Stimulated activated CD8-positive, alpha-beta memory T cell treated with anti-CD3 and anti-CD28 coated beads, Interleukin-15, amount 100 ng/mL, for 4 hours (primary cell): ENCODE measurements at places on chromosomes 3 and 15.

DNA sequence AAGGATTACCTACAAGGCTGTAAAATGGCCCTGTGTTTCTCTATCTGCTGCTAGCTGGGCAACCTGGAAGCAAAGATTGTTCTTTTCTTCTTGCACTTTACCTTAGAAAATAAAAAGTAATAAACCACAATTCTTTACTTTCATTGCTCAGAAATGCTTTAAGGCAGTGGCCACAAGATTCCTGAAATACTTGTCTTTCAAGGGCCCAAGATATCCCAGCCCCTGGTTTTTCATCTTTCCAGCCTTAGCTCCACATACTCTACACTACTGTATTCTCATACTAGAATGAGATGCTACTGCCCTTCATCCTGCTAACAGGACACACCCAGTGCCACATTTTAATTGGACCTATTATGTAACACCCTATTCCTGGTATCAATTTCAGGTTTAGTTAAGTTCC lies 78.9 kb downstream of the GTF2E1 start:
- no peak for DNase-seq

GRCh38 chr3:150314248-150315004 lies 93.7 kb upstream of the TSC22D2 start:
- DNase-seq: no peak

- no peak for DNase-seq
These were observed 14.4 kb upstream of the TSPAN3 start for GRCh38 chr15:77085297-77085696.

DNA sequence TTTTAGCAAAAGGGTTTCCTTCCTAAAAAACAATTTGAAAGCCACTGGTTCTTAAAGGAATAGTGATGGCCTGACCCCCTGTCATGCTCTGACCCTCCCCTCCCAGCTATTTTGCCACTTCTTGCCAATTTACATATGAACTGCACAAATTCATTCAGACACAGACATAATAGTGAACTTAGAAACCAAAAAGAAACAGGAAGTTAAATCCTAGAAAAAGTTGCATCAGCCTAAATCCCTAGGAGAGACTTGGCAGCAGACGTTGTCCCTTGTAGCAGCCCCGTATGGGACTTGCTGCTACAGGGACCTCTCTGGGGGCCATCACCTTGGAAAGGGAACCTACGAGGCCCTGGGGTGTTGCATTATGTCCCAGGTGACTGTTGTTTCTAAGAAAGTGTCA lies 14.3 kb upstream of the PDE8A start:
- no peak for DNase-seq

GRCh38 chr3:185411133-185411532 lies 48.2 kb downstream of the MAP3K13 start:
- DNase-seq: no peak

- DNase-seq: no peak
These were observed 74.1 kb upstream of the FRMD4B start for GRCh38 chr3:69460034-69460433.

GRCh38 chr15:83380059-83380458 lies 67.1 kb upstream of the SH3GL3 start:
- DNase-seq: no peak

DNA sequence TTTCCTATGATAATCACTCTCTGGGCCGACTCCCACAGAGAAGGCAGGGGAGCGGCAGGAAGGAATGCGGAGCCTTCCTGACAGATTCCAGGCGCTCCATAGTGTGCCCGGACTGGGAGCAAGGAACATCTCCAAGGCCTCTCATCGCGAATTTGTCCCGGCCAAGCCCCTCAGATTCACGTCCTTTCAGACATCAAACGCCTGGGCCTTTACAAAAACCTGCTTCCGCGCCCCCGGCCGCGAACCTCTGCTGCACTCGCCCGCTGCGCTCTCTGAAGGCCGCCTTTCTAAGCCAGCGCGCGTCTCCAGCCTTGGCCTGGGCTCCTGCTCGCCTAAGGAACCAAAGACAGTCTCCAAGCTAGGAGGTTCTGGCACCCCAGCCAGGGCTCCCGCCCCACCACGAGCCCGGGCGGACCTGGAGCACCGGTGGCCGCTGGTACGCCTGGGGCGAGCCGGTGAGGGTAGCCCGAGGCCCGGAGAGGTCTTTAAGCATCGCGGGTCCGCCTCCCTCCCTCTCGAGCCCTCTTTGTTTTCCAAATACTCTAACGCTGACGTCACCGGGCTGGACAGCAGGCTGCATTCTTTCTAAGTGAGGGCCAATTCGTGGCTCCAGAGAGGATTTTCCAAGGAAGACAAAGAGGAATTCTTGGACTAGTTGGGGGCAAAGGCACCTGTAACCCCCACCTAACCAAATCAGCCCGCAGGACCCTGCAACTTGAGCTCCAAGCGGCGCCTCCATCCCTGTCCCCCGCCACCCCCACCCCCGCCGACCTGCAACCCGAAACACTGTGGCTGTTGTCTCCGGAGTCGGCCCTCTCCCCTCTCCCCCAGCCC lies 759 bp downstream of the AMOTL2 start:
- no peak for DNase-seq

- no peak for DNase-seq
These were observed 595.8 kb downstream of the NLGN1 start for GRCh38 chr3:173993299-173993698.

- no peak for DNase-seq
These were observed 382.9 kb downstream of the GABRG3 start for GRCh38 chr15:27353856-27354255.

GRCh38 chr3:119145500-119146167 lies at the start of gene TEX55:
Gene TEX55 (plus strand): TSS chr3:119146165. CDS start chr3:119146190, 25 bp downstream.
- no peak for DNase-seq

- DNase-seq: no peak
These were observed 353.2 kb upstream of the AGTR1 start for GRCh38 chr3:148344521-148344920.

GRCh38 chr3:66038726-66039589 lies at the start of gene MAGI1:
Gene MAGI1 (minus strand): TSS chr3:66038918. CDS start chr3:66038308, 610 bp downstream.
- no peak for DNase-seq

- DNase-seq: peak; percentile 15
These were observed 600 bp downstream of the FBXO45 start for GRCh38 chr3:196569003-196569516.

- peak; percentile 51 for DNase-seq
These were observed at the start of gene NT5DC2 for GRCh38 chr3:52533623-52534280. Gene NT5DC2 (minus strand): TSS chr3:52533857. CDS start chr3:52533737, 120 bp downstream.

DNA sequence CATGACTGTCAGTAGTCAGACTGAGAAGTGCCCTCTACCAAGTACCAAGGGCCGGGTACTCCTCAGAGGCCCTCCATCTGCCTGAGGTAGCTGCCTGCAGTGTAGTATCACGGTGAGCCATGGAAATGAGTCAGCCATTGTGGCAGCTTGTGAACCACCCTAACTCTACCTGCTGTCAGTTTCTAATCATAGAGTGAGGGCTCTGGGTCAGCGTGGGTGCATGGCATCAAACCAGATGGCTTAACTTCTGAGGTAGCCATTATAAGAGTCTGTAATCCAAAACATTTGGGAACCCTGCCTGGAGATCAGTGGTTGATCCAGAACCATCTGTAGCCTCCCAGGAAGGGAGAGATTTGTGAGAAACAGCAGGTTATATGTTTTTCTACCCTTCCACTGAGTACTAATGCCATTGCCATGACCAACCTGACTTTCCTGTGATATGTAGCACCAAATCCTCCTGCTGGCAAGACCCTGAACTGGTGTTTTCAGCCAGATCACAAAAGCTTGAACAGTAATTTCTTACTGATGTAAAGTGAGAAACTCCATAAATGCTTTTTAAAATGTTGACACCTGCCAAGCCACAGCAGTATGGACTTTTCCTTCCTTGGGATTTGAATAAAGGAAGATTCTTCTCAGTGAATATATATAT lies 38.9 kb downstream of the ABHD2 start:
- no peak for DNase-seq

- no peak for DNase-seq
These were observed 85.7 kb downstream of the RYR3 start for GRCh38 chr15:33396475-33396874.

- no peak for DNase-seq
These were observed 41.9 kb downstream of the FMN1 start for GRCh38 chr15:33152502-33153109.

- DNase-seq: no peak
These were observed 260.1 kb upstream of the DPPA4 start for GRCh38 chr3:109597444-109597843.

DNA sequence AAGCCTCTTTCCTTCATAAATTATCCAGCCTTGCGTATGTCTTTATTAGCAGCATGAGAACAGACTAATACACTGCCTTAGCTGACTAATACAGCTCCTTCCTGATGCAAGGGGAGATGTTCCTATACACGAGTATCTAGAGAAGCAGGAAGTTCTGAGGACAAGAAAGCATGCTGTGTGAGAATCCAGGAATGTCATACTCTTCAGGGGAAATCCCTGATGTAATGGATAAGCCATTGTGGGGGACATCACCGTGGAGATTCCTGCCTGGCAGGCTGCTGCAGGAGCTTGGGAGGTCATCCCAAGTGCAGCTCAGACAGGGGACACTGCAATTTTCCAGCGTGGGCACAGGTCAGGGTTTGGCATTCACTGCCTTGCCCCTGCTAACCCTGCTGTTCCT lies 476.9 kb downstream of the NR2F2 start:
- no peak for DNase-seq

- no peak for DNase-seq
These were observed 29.1 kb upstream of the CHST2 start for GRCh38 chr3:143090486-143090885.

GRCh38 chr3:194852831-194853508 lies 167.3 kb downstream of the FAM43A start:
- DNase-seq: no peak

GRCh38 chr3:143736205-143736997 lies 111.9 kb downstream of the SLC9A9 start:
- DNase-seq: no peak

- DNase-seq: no peak
These were observed 27.1 kb upstream of the P4HTM start for GRCh38 chr3:48962939-48963338.

- no peak for DNase-seq
These were observed 3.0 kb downstream of the ZSCAN2 start for GRCh38 chr15:84603630-84604379.

DNA sequence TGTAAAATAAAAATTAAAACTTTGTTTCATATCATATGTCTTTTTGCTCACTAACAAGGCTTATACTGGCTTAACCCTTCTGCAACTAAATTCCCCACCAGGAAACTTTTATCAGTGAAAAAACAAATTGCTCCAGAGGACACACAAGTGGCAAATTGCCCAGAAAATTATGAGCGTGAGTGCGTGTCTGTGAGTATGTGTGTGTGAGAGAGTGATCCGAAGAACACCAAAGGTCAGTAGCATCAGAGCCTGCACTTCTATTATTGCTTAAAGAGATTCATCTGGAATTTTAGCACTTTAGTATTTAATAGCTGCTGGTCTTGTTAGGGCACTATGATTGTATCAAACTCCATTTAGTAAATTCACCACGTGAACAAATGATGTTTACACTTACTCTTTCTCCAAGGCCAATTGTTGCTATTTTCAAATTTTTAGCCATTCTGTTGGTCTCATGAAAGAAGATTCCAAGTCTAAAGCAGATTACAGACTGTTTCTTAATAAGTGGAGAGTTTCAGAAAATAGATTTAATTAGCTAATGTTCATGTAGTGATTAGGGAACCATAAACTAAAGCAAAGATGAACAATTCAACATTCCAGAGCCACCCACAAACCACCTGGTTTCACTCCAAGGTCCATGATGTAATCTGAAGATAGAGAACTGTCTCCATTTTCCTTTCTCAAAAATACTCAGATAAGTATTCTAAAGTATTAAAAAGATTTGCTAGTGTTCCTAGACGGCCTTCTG lies 91.1 kb upstream of the IL12A start:
- no peak for DNase-seq
